Adrenal gland (tissue), 19 donors: ENCODE measurements at places on chromosomes 3 and 15. TPM values are rescaled to one million over a fixed set of nuclear protein-coding genes. Genes with fewer than 3 reads are reported as not detected.

- DNase-seq: peak; percentile 57
Observed at GRCh38 chr3:146543461-146544001, 876 bp downstream of the PLSCR1 start.

GRCh38 chr15:92323525-92323924 lies 70.2 kb upstream of the ST8SIA2 start:
- DNase-seq: no peak

- DNase-seq: peak; percentile 40
Observed at GRCh38 chr15:73851689-73852088, 21.7 kb upstream of the TBC1D21 start.

DNA sequence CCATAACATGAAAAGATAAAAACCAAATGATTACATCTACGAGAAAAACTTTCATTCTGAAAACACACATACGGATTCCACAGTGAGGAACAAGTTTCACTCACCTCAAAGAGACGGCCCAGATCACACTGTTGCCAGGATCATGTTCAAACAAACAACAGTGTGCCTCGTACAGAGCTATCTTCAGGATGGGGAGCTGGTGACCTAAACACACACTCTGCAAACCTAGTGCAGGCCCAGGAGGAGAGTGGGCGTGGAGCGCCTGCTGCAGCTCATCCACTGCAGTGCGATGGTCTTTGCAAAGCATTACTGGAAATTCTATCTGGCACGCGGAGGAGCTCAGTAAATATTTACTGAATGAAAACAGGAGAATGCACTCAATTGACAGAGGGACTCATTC lies 38.5 kb downstream of the TAMM41 start:
- DNase-seq: no peak

The ANKUB1 gene
- not detected for polyA plus RNA-seq

DNA sequence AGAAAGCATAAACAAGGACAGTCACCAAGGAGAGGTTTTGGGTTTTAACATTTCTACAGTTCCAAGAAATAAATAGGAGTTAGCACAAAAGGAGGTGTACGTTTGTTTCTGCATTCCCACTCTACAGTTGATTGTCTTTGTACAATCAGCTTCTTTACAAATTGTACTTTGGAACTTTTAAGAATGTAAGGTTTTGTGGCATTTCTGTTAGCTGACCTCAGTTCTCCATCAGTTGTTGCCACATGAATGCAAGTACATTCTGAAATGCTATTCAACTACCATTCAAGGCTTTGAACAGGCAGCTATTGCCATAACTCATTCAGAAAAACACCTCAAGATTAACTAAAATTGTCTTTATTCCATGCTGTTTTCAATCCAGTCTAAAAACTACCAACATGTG lies 253.2 kb upstream of the UBE2E1 start:
- DNase-seq: no peak

- no peak for DNase-seq
Observed at GRCh38 chr15:82763361-82764116, 42.3 kb downstream of the FSD2 start.

- no peak for DNase-seq
Observed at GRCh38 chr3:185401319-185401955, 38.5 kb downstream of the MAP3K13 start.

The COL6A5 gene
- polyA plus RNA-seq: not detected

The ARGFX gene
- polyA plus RNA-seq: not detected
